Fibroblast of the conjunctiva (primary cell): ENCODE measurements at places on chromosomes 7 and 10.

- DNase-seq: no peak
Measured at GRCh38 chr10:34826857-34827766, 12.0 kb upstream of the PARD3 start.

DNA sequence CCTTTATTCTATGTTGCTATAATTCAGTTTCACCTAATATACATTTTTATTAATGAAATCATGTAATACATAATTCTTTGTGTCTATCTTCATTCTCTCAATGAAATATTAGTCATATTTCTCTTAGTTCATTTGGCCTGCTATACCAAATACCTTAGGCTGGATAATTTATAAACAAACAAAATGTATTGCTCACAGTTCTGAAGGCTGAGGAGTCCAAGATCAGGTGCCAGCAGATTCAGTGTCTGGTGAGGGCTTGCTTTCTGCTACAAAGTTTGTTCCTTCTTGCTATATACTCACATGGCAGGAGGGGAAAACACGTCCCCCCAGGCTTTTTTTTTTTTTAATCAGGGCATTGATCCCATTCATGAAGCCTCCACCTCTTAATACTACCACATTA lies 143.4 kb upstream of the GRB10 start:
- DNase-seq: no peak

DNA sequence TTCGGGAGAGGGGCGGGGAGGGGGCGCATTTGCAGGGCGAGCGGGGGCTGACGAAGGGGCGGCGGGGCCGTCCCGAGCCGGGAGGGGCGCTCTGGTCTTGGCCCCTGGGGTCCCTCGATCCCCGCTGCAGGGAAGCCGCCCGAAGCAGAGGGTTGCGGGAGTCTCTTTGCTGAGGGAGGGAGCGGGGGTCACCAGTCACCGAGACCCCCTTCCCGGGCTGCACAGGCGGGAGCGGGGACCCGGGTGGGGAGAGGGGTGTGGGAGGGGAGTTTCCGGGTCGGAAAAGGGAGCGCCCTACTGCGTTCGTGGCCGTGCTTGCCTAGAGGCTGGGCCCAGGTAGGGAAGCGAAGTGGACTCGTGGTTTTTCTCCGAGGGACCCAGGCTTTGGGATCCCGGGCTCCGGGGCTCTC lies 422 bp downstream of the AP1S1 start:
- DNase-seq: no peak

GRCh38 chr7:46664453-46664852 lies 743.4 kb upstream of the IGFBP3 start:
- no peak for DNase-seq

DNA sequence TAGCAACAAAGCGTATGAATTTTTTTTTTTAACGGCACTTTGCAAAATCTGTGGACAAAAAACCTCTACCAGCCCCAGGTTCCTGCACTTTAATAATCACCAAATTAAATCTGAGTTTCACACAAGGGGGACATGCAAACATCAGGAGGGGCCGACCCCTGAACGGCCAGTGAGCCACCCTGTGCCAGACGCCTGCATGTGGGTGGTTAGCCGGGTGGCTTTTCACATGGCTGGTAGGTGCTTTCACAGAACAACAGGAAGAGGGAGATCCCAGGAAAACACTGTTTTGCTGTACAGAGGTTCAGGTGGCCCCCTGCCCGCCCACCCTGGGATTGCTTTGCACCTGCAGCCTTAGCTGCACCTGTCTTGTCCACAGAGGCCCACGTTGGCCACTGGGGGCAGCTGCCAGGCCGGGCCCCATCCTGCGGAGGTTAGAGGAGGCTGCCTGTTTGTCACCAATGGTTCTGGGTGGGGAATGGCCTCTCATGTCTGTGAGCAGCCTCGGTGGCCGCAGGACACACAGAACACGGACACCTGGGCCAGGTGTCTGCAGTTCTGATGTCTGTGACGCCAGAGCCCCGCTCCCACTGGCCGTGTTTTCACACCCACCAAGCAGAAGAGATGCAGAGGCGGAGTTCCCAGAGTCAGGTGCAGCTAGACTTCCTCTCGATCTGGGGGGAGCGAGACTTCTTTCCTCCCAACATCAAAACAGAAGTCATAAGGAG lies 107.7 kb downstream of the FAM53B start:
- DNase-seq: no peak

- DNase-seq: peak; percentile 42
Measured at GRCh38 chr7:74202841-74203556, 6.8 kb upstream of the LAT2 start.

DNA sequence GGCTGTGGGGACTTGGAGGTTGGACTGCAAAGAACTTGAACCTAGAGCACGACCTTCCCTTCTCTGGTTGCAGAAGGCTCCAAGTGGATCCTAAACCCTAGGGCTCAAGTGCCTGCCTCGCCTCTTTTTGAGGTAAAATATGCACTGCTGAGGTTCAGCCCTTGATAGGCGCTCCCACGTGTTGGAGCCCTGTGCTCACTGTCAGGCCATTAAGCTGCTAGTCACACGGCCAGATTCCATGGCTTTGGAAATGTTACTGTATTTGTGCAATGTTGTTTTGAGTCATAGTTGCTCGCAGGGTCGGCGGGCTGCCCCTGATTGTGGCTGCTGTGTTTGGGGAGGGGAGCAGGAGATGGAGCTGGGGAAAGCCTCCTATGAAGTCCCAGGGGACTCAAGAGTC lies 39.8 kb upstream of the PCBD1 start:
- DNase-seq: no peak

GRCh38 chr10:15775513-15775912 lies 55.8 kb upstream of the ITGA8 start:
- peak; percentile 43 for DNase-seq

GRCh38 chr10:567869-568268 lies 121.6 kb downstream of the DIP2C start:
- no peak for DNase-seq

DNA sequence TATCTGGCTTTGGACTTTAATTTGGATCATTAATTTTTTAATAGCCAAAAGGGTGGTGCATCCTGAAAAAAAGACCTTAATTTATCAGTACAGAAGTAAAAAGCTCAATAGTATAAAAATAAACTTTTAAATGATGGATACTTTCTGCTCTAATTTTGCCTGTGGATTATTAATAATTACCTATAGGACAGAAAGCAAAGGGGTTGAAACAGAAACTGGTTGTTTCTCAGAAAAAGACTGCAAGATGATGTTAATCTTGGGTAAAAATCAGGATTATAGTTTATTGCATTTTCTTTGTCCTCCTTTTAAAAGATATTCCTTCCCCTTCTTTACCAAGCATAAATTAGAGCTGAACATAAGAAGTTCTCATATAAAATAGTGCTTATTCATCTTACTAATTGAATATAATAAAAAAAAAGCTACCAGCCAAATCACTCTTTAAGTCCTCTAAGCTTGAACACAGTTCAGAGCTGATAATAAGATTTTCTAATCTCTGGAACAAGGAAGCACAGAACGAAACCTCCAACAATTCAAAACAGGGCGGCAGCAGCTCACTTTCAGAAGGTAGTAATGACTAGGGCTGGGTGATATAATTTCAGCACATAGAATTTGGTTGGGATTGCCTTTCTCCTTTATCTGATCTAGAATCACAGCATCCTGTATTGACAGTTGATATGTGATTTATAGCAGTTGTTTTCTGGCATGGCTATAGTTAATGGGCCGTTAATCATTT lies 8.1 kb upstream of the GPR85 start:
- no peak for DNase-seq

DNA sequence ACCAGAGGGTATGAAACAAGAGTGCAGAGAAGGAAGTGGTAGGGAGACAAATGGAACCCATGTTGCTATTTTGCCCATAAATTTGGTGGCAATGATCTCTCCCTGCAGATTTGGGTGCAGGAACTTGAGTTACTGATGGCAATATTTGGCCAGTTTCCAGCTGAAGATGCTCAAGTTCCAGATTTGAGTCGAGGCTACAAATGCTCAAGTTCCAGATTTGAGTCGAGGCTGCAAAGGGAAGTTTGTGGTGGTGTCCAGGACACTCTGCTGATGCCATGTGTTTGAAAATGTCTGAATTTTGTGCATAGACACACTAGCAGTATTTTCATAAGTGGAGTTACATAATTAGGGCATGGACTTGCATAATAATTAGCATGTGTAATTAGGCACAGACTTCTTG lies 40.8 kb downstream of the TBXAS1 start:
- DNase-seq: no peak

- DNase-seq: no peak
Measured at GRCh38 chr7:24200407-24200966, 83.5 kb upstream of the NPY start.

DNA sequence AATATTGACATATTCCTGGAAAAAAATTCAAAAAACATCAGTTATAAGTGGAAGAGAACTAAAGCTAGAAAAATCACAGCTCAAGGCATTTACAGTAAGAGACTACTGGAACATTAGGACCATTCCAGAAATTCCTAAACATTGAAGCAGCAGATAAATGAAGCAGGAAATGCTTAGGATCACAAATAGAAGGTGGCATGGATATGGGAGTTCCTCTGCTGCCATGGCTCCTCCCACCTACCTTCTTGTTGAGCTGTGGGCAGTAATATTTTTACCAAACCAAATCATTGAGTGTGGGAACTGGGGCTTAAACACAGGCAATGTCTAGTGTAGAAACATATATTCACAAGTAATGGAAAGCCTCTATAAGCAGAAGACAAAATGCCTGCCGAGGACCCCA lies 292.8 kb downstream of the ANKRD7 start:
- no peak for DNase-seq

DNA sequence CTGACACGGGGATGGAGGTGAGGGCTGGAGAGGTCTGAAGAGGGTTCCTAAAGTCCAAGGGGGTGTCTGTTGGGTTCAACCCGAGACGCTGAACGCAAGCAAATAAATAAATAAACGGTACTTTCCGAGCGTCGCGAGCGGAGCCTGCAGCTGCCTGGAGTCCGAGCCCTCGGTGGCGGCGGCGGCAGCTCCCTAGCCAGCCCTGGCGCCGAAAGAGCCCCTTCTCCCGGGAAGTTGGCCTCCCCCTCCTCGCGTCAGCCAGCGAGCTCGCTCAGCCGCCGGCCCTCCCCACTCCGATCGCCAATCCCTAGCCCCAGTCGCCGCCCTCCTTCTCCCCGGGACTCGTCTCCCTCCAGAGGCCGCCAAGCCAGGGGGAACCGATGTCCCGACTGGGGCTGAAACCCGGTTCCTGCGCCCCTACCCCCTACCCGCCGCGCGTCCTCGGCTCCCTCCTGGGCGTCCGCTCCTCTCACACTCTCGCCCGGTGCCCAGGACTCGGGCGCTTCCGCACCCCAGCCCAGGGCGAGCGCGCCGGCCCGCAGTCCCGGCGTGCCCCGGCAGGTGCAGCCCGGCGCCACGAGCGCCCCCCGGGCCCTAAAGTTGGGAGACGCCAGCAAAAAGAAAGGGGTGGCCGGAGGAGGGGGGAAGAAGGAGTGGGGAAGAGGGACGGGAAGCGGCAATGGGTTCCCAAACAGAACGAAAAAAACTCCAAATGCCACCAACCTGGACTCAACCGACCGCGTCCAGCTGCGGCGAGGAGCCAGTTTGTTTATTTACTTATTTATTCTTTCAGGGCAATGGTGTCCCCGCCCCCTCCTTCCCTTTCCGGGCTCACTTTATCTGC lies at the start of gene GFRA1:
GFRA1 (minus strand) TSS at position 767 of the 844 bp plus-strand sequence. CDS start 1,177 bp downstream, outside the sequence.
- DNase-seq: no peak

DNA sequence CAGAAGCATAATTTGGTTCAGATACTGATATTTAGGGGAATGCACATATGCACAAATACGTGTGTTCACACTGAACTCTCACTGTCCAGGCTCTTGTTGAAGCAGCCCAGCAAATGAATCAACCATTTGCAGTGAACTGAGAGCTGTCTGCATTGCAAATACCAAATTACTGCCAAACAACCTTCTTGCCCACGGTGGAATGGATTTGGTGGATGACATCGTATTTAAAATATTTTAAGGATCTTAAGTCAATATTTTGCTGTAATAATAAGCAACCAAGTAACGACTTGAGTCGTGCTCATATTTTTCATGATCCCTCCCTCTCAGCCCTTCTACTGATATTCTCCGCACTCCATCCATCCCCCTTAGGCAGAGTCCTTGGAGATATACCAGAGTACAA lies 107.9 kb upstream of the FEZF1 start:
- DNase-seq: no peak

GRCh38 chr10:20931156-20931795 lies 34.2 kb upstream of the NEBL start:
- no peak for DNase-seq

GRCh38 chr10:48677625-48678024 lies 7.0 kb upstream of the WDFY4 start:
- DNase-seq: no peak

GRCh38 chr10:93471110-93471651 lies 11.0 kb downstream of the MYOF start:
- DNase-seq: peak; percentile 92

GRCh38 chr10:36730316-36730715 lies 395.1 kb upstream of the ANKRD30A start:
- DNase-seq: no peak

GRCh38 chr7:116802746-116803152 lies 59.6 kb upstream of the CAPZA2 start:
- peak; percentile 59 for DNase-seq

DNA sequence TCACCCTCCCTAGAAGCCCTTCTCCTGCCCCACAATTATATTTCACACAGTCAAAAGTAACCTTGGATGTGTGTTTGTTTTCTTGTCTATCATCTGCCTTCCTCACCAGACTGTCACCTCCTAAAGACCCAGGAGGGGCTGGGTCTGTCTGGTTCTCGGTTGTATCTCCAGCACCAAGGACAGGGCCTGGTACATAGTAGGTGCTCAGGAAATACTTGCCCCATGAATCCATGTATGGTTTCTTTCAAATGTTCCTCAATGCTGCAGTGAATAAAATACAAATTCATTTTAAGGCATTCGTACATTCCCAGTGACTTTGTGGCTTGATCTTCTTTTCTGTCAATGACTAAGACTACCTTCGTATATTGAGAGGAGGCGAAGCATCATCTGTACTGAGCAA lies 122.9 kb upstream of the ZNF716 start:
- no peak for DNase-seq

DNA sequence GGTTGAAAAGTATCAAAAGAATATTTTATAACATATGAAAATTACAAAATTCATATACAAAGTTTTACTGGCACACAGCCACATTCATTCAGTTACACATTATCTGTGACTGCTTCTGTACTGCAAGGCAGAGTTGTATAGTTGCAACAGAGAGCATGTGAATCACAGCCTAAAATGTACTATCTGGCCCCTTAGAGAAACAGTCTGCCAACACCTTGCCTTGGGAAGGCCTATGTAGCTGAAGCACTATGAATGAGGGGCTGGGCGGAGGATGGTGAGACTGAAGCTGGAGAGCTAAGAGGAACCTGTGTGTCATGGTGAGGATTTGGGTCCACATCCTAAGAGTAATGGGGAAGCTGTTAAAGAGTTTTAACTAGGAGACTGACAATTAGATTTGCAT lies 35.7 kb downstream of the PDZD8 start:
- no peak for DNase-seq
